CD14-positive monocyte (primary cell): ENCODE measurements at places on chromosomes 1 and 21. TPM values are rescaled to one million over a fixed set of nuclear protein-coding genes. Genes with fewer than 3 reads are reported as not detected.

DNA sequence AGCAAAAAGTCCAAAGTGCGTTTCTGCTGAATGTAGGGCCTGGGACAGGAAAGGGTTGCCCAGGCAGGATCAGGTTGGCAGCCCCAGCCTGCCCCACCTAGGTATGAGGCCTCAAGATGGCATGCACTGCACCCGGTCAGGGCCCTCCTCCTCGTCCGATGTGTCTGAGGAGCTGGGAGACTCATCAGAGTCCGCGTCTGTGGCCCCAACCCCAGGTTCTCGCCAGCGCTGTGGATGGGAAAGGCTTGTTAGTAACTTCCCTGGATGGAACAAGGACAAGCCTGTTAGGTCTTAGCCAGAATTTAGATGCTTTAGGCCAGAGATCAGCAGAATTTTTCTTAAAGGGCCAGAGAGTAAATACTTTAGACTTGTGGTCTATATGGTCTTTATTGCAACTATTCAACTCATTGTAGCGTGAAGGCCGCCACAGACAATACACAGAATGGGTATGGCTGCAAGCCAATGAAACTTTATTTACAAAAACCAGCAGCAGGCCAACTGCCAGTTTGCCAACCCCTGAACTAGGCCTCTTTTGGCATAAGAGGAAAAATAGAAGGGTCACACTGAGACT is 12.4 kb downstream of the PEA15 start:
- DNase-seq, result no peak

HCRTR1 gene
- not detected for polyA plus RNA-seq

IBA57 gene
- 1.7 and 1.9 TPM in 2 replicates for polyA plus RNA-seq

DNA sequence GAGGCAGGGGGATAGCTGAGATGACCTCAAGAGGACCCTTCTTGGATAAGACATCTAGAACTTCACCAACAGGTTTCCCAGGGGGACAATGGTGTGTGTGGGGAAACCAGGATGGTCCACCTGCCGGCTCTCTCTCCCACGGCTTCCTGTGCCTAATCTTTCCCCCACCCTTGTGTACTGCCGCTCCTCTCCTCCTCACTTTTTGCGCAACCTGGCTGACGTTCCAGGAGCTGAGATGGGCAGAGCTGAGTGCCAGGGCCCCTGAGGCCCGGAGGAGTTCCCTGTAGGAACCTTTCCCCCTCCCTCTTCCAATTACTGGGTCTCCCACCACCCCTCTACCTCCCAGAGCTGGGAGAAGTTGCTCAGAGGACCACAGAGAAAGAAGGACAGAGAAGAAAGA is 6.9 kb downstream of the SLC26A9 start:
- no peak for DNase-seq

GRCh38 chr1:19926296-19927129 is 3.1 kb upstream of the PLA2G2E start:
- no peak for DNase-seq

- DNase-seq, result no peak
These were observed 187.1 kb downstream of the CAMTA1 start for GRCh38 chr1:6972399-6972798.

- DNase-seq, result no peak
These were observed 88.3 kb downstream of the SMYD3 start for GRCh38 chr1:246418565-246419312.

- DNase-seq, result no peak
These were observed 33.8 kb downstream of the SLX9 start for GRCh38 chr21:44973598-44973997.

- no peak for DNase-seq
These were observed 59.5 kb downstream of the ENAH start for GRCh38 chr1:225593414-225593813.

DNA sequence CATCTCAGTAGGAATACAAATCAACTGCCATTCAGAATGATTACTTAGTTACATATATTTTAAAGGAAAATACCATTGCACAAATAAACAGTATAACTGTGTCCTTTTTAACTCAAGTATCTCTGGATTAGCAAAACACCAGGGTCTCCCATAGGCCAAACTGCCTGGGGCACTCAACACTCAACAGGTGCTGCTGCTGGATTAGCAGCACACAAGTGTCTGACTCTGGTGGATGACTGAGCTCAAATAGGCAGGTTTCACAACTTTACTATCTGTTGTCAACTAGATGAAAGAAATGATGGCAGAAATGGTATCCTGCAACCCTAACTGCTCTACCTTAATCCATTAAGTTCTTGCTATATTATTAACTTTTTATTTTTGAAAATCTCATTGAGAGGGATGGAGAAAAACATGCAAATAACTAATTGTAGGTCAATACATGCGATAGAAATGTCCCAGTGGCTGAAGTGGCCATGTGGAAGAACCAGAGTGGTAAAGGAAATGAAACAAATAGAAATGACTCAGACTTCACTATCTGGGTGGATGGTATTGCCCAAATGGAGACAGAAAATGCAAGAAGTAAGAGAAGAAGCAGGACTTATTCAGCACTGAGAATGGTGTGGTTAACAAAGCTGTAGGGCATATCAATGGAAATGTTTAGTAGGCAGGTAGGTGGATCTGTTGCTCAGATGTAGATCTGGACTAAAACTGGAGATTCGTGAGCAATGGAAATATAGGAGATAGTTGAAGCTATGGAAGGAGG is 90.8 kb upstream of the CCDC190 start:
- no peak for DNase-seq

SMYD2 gene
- 23.6 TPM for polyA plus RNA-seq

DNA sequence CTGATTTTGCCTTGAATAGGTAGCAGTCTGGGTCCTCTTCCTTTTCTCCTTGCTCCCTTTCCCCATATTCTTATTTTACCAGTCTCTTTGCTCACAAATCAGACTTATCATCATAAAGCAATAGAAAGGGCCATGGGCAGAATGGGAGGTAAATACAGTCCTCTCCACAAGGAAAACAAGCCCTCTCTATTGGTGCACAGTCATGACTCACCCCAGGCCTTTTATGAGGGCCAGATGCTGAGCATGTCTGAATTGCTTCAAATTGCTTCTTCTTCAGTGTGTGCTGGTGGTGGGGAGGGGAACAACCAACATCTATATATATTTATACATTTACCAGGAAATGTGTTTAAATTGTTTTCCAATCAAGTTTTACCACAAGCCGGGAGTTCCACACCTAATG is 75.2 kb downstream of the GFI1 start:
- DNase-seq, result no peak

GRCh38 chr1:117237726-117238381 is 27.1 kb upstream of the VTCN1 start:
- no peak for DNase-seq

DNA sequence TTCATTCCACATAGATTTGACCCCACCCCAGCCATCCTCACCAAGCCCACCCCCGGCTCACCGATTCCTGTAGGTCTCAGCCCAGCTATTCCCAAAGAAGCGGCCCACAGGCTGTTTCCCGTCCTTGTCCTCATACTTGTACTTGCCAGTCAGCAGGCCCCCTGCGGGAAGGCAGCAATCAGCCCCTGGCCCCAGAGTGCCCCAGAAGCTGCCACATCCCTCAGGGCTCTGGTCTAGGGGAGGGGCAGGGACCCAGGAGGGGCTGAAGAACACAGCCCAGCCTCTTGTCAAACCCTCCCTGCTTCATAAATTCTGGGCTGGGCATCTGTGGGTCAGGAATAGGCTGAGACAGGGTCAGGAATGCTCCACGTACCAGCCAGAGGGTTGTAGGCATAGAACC is 5.0 kb downstream of the AKR7A2 start:
- no peak for DNase-seq

DNA sequence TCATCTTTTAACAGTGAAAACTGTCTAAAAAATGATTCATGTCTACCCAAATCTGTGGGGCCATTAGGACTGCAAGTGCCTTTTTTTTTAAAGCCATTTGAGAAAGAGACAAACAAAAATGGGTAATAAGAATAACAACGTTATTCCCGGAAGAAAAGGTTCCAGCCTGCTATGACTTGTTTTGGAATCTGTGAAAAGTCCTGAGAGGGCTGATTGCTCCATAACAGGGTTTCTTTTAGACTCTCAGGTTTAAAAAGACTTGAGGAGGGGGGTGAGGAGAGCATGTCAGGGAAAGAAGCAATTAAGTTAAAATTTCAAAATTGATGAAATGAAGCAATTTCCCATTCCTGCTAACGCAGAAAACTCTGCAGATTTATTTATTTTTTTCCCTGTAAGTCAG is 56.4 kb downstream of the CACHD1 start:
- no peak for DNase-seq

- DNase-seq, result no peak
These were observed 59.3 kb upstream of the PPP2R5A start for GRCh38 chr1:212225871-212226302.

DNA sequence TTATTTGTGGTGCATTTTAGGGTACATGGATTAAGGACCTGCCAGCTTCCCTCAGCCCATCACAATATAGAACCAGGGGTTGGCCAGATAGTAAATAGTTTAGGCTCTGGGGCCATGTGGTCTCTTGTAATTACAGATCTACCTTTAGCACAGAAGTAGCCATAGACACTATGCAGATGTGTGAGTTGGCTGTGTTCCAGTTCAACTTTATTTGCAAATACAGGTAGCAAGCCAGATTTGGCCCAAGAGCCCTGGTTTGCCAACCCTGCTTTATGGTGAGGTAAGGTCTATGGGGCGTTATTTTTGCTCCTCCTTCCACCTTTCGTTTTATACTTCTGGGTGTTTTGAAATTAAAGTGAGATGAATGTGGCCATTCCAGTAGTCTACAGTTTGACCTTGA is 48.7 kb downstream of the MRPS6 start:
- no peak for DNase-seq
